Left renal cortex interstitium (tissue), 4 donors: ENCODE measurements at places on chromosomes 7 and 10. TPM values are rescaled to one million over a fixed set of nuclear protein-coding genes. Genes with fewer than 3 reads are reported as not detected.

Gene SDK1
- polyA plus RNA-seq = 7.9 TPM

Gene CDNF
- 3.2 TPM for polyA plus RNA-seq

Gene ESYT2
- polyA plus RNA-seq = 42.3 TPM

Gene MAGI2
- 32.8 TPM for polyA plus RNA-seq

DNA sequence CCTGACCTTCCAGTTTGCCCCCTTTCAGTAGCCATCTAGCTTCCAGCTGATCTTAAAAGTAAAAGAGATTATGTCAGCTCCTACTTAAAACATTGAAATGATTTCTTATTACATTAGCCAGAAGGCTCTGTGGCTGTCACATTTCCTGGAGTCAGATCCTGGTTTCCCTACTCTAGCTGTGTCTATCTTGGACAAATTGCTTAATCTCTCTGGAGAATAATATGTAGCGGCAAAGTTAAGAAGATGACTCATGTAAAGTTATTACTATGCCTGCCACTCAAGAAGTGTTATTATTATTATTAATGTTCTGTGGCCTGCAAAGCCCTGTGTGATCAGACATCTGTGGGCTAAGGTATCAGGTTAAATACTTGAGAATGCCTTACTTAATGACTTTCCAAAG, 107.2 kb downstream of the RUNDC3B start:
- no peak for DNase-seq

- no peak for DNase-seq
Measured at GRCh38 chr10:71646037-71646436, 73.5 kb downstream of the C10orf105 start.

DNA sequence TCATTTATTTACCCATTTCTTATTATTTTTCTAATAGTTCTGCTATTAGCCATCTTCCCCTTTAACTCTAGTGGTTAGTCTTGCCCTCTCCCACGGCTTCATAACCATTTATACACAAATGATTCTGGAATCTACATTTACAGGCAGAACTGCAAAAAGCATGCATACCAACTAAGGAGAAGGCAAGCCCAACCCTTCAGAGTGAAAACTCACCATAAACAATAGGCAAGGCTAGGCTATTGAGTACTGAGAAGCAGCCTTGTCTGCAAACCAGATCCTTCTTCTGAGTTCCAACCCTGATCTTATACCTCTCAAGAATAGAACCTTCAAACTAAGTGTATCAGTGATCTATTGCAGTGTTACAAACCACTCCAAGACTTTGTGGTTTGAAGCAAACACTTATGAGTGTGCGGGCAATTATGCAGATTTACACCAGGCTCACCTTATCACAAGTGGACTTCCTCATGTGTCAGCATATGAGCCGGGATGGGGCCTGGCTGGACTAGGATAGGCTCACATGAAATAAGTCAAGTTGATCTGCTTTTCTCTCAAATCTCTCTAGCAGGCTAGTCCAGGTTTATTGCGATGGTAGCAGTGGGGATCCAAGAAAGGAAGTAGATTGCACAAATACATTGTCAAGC, 896.9 kb upstream of the PHF14 start:
- no peak for DNase-seq
